Activated T-cell treated with anti-CD3 and anti-CD28 coated beads for 1 hour (primary cell): ENCODE measurements at places on chromosomes 16 and 17.

DNA sequence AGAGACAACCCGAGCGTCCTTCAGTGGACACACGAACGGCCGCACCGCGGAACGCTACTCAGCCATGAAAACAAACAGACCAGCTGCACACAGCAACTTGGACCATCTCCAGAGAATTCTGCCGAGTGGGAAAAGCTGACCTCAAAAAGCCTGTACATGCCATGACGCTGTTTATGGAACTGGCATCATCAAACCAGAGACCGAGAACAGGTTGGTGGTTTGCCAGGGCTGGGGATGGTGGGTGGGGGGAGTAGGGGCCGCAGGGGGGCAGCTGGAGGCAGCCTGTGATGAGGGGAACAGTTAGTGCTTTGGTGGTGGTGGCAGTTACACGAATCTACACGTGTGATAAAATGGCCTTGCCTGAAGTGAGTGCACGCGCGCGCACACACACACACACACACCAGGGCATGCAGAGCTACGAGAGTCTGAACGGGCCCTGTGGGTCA lies 169.8 kb downstream of the LAT start:
- DNase-seq: no peak

DNA sequence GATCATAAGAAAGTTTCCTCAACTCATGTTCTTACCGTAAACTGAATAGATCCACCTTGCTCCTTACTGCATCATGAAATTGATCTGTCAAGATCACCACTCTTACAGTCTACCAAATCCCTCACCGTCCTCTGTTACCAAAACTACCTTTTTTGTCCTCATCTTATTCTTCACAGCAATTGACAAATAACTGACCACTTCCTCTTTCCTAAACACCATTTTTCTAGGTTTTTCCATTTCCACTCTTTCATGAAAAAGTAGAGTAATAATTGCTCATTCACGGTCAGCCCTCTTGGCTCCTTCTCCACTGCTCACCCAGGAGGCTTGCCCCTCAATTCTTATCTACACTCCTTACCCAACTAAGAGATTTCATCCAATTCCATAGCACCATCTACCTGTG lies 44.9 kb downstream of the ABCA5 start:
- no peak for DNase-seq

DNA sequence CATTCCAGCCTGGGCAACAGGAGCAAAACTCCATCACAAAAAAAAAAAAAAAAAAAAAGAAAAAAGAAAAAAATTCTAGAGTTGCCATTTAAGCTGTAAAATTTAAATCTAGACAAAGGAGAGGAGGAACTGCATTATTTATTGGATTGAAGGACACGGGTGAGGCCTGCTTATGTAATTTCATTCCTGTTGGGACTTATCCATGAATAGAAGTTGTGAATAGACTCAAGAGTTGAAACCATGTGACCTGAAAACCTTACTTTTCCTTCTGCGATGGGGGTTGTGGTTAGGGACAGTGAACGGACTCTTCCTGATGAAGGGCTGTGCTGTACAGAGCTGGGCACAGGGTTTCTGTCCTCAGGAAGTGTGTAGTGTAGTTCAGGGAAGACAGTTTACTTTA lies 22.5 kb downstream of the BANP start:
- no peak for DNase-seq

GRCh38 chr17:63833741-63834373 lies 6.4 kb upstream of the FTSJ3 start:
- DNase-seq: no peak

- no peak for DNase-seq
These were observed 18.1 kb downstream of the ADGRG1 start for GRCh38 chr16:57646388-57647039.

DNA sequence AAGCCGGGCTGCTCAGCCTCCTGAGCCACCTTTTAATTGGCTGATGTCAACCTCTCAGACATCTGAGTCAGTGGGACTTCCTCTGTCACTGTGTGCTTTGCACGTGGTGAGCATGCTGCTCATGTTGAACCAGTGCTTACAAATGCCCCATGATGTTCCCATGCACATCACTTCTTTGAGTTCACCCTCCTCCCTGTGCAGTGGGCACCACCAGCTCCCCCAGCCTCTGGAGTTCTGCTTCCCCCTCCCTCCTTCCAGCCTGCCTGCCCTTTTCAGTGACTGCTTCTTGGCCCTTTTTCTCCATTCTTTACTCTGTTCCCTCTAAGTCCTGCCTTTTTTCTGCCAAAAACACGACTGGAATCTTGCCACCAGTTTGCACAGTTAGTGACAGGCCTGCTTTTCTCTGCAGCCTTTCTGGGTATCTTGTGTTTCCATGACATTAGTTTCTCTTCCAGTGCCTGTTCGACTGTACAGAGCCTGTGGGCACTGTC lies 41.6 kb downstream of the USP10 start:
- DNase-seq: no peak

- DNase-seq: no peak
These were observed 45.9 kb upstream of the KIFC3 start for GRCh38 chr16:57848181-57848580.

DNA sequence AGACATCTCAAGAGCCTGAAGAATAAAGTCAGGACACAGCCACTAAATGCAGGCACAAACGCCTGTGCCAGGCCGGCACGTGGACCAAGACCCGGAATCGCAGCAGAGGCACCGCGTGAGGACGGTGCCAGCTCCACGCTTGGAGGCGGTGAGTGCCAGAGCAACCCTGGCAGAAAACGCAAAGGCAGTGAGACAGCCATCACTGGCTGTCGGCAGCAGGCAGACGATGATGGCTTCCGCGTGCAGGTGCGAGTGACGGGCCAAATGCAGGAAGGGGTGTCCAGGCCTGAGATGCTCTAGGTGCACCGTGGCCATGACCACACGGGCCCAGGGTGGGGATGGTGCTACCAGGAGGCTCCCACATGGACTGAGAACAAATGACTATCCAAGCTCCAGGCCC lies 78.8 kb downstream of the LMF1 start:
- DNase-seq: no peak

- no peak for DNase-seq
These were observed 45.6 kb downstream of the MEAK7 start for GRCh38 chr16:84458606-84459532.

DNA sequence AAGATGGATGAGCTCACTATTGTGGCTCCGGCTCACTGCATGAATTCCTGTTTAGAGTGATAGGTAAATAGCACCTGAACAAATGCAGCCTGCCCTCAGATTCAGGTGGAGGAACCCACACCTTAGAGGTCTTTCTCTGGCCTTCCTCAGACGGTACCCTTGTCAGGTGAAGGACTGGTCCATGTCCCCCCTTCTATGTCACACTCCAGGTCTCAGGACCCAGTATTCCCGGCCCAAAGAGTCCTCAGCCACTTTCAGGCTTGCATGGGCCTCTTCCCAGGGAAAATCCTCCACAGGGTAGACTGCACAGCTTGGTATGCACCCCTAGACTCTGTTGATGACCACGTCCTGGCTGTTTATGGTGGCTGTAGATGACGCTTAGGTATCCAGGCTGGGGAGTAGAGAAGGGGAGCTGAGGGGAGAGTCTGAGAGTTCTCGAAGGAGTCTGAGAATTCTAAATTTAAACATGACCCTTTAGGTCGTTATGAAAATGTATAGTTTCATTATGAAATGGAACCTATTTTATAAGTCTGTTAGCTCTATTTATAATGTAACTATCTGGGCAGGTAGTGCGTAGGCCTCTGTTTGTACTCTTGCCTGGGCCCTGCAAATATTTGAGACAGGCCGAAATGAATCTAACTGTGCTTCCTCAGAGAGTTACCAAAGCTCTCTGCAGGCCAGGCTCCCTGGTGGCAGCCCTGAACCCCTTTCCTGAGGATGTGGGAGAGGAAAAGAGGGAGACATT lies 32.5 kb upstream of the CCR7 start:
- DNase-seq: no peak
